ENCODE measurements at places on chromosomes 2 and 18. TPM values are rescaled to one million over a fixed set of nuclear protein-coding genes. Genes with fewer than 3 reads are reported as not detected.

The GKN1 gene
- 0.73 TPM for total RNA-seq

The KCNJ13 gene
- not detected for total RNA-seq

The NOSTRIN gene
- 1.6 TPM for total RNA-seq

The DSG4 gene
- not detected for total RNA-seq
